ENCODE measurements at places on chromosomes 1 and 21.

- DNase-seq: no peak
Observed at GRCh38 chr1:241229216-241229615, 127.8 kb downstream of the RGS7 start.

- no peak for DNase-seq
Observed at GRCh38 chr1:153432874-153433681, 16.8 kb downstream of the S100A7A start.

DNA sequence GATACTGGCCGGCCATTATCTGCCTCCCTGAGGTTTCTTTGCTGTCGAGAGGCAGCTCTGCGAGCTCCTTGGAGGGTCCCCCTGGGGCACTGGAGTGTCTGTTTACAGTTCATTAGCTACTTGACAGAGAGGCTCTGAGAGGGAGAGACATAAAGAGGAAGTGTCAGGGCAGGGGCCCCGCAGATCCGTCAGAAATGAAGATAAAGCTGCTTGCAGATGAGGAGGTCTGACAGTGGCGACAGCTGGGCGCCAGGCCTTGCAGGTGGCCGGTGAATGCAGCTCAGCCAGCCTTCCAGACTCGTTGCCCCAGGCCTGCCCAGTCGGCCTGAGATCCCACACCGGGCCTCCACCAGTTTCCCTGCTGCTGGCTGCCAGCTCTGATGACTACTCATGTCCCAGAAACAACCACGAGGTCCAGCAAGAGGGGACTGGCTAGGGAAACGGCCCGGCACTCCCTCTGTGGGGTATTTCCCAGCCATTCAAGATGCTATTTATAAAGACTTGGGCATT lies 84.7 kb downstream of the DISP3 start:
- peak; percentile 23 for DNase-seq

- no peak for DNase-seq
Observed at GRCh38 chr1:180295999-180296398, 65.9 kb downstream of the LHX4 start.

Measured in right renal pelvis (tissue), 4 donors.